ENCODE measurements at places on chromosomes 5 and 9.
A peak's percentile ranks its signal among the peaks of the same experiment; 100 is the strongest.

DNA sequence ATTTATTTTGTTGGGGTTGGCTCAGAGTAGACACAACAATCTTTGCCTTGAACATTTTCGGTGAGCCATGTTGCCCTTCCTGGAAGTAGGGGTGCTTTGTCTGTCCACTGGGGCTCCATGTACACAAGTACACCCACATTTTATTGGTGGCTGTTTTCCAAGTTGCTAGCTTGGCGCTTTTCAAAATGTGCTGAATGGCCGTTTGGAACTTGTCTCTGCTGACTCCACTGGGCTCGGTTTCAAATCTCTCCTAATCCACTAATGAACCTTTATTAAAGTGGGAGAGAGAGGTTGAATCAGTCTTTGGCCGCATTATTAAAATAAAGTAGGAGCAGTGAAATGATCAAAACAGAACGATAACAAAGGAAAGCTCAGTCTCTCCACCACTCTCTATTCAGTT is 64.6 kb upstream of the TAF11L2 start:
- DNase-seq, result no peak

DNA sequence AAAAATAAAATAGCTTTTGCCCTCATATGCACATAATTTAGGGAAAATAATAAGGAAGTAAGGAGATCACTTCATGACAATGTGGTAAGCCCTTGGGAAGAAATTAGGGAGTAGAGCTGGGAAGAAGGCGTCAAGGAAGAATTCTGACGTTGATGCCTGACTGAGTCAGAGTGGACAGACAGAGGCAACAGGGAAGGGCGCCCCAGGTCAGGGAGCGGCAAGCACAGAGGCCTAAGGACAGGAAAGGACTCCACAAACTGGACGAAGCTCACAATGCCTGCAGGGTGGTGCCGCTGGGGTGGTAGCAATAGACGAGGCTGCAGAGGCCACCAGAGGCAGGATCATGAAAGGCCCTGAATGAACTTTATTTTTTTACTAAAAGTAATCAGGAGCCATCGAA is 7.6 kb downstream of the DRD1 start:
- DNase-seq, result no peak

- DNase-seq, result peak; percentile 75
Measured at GRCh38 chr9:121369595-121370265, at the start of gene STOM. Gene STOM (minus strand): TSS chr9:121370250. CDS start chr9:121370187, 63 bp downstream.

- DNase-seq, result peak; percentile 77
Measured at GRCh38 chr9:4832786-4833579, 40.2 kb downstream of the RCL1 start.

DNA sequence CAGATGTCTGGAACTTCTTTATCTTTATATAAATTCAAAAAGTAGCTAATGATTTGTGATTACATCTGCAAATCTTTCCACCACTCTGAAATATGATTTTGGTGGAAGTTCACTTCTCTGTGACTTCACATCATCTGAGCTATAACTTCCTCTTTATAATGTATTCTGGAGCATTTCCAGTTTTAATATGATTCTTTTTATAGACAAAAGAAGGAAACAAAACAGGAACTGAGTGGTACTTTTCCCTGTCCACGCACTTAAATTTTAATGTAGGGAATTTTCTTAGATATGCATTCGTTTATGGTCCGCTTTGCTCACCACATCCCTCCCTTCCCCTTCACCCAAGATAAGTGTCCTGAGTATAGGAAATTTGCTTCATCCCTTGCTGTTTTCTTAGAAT is 333.5 kb downstream of the CHSY3 start:
- no peak for DNase-seq

Measured in SJSA1 (cell line).